Hematopoietic multipotent progenitor cell treated with erythropoietin and hydrocortisone succinate and interleukin-3 and kit ligand, for 4 days (in vitro differentiated cells): ENCODE measurements at places on chromosomes 7 and 10.

DNA sequence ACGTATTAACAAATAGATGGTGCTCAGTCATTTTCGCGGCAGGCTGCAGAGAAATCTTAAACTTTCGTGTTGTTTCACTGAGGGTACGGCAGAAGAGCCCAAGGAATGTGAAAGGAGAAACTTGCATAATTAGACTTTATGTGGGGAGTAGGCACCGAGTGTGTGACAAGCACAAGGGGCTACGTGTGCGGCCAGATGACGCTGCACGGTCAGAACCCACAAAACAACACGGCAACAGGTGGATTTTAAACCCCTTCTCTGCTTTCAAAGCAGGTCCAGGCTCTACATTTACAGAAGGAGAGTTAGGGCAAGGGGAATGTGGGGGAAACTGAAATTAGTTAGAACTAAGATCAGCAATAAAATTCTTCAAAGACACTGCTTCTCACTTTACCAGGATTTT lies 392 bp upstream of the UCN3 start:
- no peak for DNase-seq

GRCh38 chr7:96729820-96730219 lies 20.2 kb upstream of the SEM1 start:
- no peak for DNase-seq

DNA sequence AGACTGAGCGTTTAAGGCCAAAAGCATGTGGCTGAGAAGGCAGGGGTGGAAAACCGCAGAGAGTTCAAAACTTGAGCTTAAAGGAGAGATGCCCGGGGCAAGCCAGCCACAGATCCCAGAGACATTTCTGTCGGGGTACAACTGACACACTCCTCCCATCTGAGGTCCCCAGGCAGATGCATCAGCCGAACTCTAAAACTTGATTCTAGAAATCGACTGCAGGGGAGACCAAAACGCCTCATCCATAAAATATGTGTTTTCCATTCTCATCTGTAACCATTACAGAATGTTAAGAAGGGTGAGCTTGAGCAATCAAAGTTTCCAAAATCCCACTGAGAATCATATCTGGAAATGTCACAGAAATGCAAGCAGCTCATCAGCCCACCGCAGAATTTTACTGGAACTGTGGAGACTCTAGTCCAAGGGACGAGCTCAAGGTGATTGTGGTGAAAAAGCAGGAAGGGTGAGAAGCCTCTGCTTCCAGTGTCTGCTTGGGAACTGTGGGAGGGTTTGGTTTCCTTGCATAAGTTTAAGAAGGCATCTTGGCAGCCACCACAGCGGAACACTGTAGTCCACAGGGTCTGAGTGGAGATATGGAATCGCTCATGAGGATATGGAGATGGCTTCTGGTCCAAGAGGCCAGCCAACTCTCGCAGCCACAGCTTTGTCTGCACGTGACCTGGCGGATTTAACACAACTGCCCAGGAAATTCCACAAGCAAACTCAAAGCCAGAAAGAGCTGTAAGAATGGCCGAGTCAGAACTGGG lies 249.2 kb downstream of the SFMBT2 start:
- DNase-seq: no peak

GRCh38 chr7:73354821-73355220 lies 26.9 kb downstream of the FKBP6 start:
- no peak for DNase-seq

GRCh38 chr7:23377134-23377533 lies 78.0 kb downstream of the MALSU1 start:
- peak; percentile 7 for DNase-seq

DNA sequence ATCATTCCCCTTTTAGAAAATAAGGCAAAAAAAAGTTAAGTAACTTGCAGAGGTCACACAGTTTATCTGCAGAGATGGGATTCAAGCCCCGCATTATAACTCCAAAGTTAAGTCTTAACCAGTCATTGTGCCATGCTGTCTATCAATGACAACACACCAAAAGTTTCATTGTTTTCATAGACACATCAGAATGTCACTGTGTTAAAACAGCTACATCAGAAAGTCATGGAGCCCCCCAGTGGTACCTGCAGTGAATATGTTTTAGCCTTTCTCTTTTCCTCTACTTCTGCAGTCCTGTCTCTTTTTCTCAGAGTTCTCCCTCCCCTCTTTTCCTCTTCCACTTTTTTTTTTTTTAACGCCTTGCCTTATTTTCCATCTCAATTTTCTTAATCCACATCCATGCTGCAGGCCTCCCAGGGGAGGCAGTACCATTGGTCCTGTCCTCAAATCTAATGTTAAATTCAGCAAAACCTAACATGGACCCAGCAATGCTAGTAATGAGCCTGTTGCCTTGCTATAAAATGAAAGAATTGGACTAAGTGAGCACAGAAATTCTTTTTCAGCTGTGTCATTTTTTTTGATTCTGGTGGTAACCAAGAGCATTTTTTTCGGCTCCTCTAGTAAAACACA lies 3.8 kb upstream of the NRCAM start:
- peak; percentile 70 for DNase-seq

GRCh38 chr10:3045471-3046209 lies 21.7 kb upstream of the PFKP start:
- no peak for DNase-seq

DNA sequence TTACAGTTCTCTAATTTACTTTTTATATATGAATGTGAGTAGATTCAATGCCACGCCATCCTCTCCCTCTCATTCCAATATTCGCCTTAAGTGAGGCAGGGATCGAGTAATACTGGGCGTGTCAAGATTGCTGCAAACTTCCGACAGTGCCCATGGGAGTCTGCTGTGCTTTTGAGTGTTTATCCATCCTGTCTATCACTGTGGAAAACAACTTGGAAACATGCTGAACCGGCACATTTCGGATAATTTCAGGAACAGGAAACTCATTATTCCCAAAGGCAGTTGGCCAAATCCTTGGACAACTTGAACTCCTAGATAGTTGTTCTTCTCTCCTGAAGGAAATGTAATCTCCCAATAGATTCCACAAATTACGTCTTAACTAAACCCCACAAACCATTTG lies 28.5 kb downstream of the PIP4K2A start:
- DNase-seq: no peak

- no peak for DNase-seq
Measured at GRCh38 chr7:83814480-83814879, 165.5 kb upstream of the SEMA3E start.

GRCh38 chr10:8325024-8325980 lies 270.8 kb downstream of the GATA3 start:
- no peak for DNase-seq

GRCh38 chr10:100254191-100254590 lies 13.2 kb downstream of the CWF19L1 start:
- no peak for DNase-seq

DNA sequence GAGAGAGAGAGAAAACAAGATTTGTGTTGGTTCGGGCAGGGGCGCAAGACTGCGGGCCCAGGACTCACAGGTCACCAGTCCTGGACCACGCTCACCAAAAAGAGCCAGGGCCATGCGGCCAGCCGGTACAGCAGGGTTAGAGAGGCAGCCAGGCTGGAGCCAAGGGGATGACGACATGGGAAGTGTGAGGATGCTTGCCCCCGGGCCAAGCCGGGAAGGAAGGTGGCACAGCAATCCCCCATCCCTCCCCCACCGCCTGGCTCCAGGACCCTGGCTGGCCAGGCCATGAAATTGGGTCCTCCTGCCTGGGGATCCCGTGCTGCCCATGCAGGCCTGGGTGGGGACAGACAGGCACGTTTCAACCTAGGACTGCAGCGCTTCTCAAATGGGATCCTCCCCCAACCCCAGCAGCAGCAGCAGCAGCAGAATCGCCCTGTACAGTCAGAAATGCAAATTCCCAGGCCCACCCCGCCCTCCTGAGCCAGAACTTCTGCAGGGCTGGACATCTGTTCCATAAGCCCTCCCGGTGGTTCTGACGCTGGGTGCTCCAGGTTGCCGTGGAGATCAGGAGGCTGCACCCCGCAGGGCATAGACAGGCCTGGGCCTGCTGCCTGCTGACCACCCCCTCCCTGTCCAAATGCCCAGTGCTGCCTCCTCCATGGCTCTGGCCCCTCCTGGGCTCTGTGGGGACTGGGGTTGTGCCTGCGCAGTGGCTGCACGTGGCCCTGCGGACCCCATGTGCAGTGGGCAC lies 35.0 kb downstream of the YKT6 start:
- DNase-seq: no peak

DNA sequence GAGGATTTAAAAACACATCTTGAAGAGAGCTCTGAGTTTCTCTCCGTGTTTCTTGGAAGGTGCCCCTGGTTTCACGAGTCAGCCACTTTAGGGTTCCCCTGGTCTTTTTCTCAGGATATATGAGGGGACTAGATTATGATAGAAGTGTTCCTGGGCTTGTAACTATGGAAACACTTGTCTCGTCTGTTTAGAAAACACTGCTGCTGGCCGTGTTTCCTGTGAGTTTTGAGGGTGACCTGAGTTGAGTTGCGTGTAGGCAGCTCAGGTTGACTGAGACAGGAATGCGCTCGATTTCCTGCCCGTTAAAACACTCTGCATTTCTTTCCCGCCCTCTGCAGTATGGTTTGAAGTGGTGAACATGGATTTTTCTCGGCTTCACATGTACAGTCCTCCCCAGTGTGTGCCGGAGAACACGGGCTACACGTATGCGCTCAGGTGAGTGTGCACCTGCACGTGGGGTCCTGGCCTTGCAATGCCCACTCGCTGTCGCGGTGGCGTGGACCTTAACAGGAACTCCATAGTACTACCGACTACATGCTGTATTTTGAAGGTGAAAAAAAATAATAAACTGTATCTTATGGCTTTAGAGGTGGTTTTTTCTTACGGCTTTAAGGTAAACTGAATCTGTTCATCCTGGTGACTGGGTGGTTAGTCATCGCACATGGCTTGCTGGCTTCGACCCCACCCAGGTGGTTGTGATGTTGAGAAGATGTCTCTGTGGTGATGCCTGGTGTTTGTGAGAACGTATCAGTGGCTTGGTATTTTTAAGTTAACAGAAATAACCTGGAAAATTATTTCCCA lies at the start of gene SUN1:
Gene SUN1 (plus strand): TSS at position 310 of the 801 bp plus-strand sequence. CDS start 49 bp downstream, at position 359.
- peak; percentile 20 for DNase-seq

DNA sequence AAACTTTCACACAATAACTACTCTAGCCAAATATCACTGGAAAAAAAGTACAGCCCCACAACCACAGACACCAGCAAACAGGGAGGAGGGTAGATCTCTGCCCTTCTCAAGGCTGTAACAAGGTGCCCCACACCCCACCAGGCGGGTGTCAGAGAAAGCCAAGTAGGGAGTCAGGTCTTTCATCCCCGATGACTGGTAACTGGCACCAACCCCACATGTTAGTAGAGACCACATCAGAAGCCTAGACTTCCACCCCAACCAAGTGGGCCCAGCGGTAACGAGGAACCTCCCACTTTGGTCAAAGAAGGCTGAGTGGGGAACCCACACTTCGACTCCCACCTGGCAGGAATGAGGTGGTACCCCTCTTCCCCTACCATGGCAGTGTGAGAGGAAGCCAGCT lies 16.4 kb upstream of the RUFY2 start:
- DNase-seq: no peak

GRCh38 chr7:1226186-1226901 lies 6.3 kb upstream of the UNCX start:
- DNase-seq: no peak

DNA sequence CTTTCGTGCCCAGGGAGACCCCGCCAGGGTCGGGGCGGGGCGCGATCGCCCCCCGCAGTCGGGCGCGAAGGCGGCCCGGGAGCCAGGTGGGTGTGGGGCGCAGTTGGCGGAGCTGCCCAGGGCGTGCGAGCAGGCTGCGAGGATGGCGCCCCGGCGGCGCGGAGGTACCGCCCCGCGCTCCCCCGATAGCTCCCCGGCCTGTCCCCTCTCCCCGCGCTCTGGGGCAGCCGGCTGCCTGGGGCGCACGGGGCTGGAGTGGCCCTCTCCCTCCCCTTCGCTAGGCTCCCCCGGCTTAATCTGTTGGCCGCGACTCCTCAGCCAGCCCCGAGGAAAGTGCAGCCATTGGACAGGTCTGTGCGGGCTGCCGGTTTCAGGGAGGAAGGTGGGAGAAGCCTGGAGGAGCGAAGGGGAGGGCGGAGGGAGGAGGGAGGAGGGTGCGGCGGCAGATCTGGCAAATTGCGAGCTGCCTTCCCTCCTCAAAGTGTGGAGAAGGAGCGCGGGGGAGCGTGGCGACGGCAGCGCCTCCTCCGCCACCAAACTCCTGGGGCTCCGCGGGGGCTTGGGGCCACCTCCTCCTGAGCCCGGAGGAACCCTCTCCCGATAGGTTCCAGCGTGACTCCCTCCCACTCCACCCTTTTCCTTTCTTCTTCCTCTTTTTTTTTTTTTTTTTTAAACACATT lies 361 bp upstream of the PLXDC2 start:
- peak; percentile 87 for DNase-seq

GRCh38 chr10:22454634-22455033 lies 109.3 kb downstream of the SPAG6 start:
- DNase-seq: peak; percentile 16
